Chondrocyte (in vitro differentiated cells): ENCODE measurements at places on chromosomes 2 and 18. TPM values are rescaled to one million over a fixed set of nuclear protein-coding genes. Genes with fewer than 3 reads are reported as not detected.

GRCh38 chr2:7971248-7971647 is 710.6 kb upstream of the ID2 start:
- DNase-seq: no peak

- DNase-seq: no peak
Observed at GRCh38 chr2:212911011-212911410, 240.4 kb downstream of the IKZF2 start.

The REG3A gene
- total RNA-seq: not detected in 3 replicates

The RAB6D gene
- total RNA-seq: 0.07 TPM in 1 of 3 replicates, not detected in the others

The ALPG gene
- not detected in 3 replicates for total RNA-seq

- DNase-seq: no peak
Observed at GRCh38 chr2:55073000-55073983, 23.0 kb upstream of the RTN4 start.
